ENCODE measurements at places on chromosomes 1 and 21.

DNA sequence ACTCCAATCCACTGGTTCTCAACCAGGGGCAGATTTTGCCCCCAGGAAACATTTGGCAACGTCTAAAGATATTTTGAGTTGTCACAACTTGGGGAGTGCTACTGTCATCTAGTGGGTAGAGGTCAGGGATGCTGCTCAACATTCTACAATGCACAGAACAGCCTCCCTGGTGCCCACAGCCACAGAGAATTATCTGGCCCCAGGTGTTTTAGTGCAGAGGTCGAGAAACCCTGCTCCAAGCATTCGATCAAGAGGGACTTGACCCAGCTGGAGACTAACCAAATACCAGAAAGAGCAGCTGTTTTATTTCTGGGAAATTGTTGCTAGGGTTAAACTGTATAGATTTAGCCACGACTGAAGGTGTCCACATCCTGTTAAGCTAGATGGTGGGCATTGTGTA lies 19.2 kb downstream of the CD247 start:
- DNase-seq, result no peak

GRCh38 chr1:203673550-203674411 lies 47.1 kb downstream of the ATP2B4 start:
- DNase-seq, result peak; percentile 61

- no peak for DNase-seq
These were observed 1.2 kb downstream of the XKR8 start for GRCh38 chr1:27960762-27961645.

DNA sequence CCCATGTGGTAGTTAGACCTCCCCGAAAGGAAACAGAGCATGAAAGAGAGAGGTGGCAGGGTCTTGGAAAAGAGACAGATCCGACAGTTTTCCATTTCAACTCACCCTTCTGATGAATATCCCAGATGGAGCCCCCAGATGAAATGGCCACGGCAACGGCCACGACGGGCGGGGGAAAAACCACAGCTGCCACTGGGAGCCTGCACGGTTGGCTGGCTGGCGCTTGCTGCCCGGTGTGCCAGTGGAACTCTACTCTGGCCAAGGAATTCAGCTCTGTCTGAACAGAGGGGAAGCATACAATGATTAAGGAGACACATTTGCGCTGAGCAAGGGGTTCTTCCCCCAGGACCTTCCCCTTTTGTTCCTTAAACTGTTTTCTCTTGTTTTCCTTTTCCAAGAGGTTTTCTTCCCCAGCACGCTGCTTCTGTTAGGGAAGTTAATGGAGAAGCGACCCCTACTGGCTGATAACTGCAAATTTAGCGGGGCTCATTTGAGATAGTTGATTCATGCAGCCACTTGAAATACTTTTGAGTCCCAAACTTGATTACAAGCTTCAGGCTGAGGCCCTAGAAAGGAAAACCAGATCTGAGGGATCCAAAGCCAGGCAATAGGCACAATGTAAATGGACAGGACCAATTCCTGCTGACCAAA lies 1122.5 kb downstream of the NCAM2 start:
- DNase-seq, result no peak

DNA sequence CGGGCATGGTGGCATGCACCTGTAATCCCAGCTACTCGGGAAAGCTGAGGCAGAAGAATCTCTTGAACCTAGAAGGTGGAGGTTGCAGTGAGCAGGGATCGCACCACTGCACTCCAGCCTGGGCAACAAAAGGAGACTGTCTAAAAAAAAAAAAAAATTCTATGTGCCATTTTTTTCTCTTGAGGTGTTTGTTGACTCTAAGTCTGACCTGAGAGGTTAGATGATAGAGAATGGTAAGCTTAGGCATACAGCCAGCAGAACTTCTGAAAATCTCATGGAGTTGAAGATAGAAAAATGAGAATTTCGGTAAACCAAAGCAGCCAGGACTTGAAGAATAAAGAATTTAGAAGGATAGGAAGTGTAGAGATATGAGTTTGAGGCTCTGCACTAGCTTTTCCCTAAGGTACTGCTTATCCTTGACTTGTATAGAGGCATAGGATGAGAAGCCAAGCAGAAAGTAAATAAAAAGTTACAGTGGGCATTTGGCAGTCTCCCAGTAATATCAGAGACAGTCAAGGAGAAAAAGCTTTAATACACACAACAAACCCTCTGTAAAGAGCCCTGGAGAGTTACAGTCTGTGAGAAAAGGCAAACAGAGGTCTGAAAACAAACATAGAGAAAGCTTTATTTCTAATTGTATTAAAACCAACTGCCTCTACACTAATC lies 24.3 kb downstream of the F13B start:
- no peak for DNase-seq

DNA sequence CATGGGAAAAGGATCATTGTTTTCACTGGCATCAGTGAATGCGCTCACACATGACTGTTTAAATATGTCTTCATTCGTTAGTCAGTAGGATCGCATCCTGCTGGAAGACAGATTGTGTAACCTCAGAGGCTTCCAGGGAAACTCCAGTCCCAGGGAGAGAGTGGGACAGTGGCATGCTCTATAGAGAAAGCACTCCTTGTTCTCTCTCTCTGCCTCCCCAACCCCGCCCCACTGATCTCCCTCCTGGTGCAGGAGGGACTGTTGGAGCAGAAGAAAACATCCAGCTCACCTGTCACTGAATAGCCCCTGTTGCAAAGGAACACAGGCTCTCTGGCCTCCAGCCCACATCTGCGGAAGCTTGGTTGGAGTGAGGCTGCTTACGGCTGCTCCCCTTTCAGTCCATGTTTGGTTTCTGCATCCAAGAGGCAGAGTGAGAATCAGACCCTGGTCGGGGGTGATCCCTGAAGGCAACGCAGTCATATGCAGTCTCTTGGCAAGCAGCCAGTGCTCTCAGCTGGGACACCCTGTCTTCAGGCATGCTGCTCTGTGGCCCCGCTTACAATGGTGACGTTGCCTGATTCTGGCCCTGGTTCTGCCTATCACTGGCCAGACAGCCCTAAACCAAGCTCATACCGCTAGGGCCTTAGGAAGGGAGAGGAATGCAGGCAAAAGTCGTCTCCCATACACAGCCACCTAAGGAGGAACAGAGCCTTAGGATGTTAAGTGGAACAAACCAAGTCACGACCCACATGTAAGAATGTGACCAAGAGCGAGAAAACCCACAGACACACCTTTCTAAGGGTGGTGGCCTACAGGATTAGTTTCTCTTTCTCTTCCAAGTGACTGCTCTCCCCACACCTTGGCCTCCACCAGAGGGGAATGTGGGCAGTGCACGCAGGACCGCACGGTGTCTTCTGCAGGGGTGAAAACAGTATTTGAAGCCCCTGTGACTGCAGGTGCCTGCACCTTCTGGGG lies 39.7 kb downstream of the BACE2 start:
- no peak for DNase-seq

- no peak for DNase-seq
These were observed 2.7 kb downstream of the COL24A1 start for GRCh38 chr1:86153836-86154235.

- DNase-seq, result no peak
These were observed 545.2 kb upstream of the CAMK1G start for GRCh38 chr1:209038316-209038715.

DNA sequence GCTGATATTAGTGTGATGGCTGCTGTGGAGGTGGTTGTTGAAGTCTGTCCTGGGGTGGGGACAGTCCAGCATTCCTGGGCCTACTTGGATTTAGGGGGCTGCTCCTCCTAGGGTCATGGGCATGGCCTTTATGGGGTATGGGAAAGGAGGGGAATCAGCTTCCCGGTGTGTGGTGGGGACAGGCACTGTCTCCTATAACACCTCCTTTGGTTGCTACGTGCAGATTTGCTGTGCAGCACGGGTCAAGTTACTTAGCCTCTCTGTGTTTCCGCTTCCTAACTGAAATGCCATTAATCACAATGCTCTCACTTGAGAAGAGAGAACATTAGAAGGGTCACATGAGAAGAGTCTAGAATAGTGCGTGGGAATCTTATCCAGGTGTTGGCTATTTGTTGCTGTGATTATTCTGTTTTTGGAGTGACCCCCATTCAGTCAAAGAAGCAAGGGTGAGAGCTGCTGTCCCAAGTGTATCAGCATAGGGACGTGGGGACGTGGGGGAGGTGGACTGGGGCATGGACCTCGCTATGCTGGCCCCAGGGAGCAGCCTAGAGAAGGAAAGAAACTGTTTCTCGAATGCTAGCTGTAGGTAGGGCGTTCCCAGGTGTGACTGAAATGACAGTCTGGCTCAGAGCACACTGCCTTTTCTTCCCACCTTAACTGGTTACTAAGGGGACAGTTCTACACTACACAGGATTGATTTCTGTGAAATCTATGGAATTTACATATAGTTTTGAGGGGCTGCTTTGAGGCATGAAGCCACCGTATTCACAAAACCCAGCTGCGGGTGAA lies 19.9 kb downstream of the SOX13 start:
- no peak for DNase-seq

GRCh38 chr1:4984841-4985240 lies 330.4 kb downstream of the AJAP1 start:
- no peak for DNase-seq

DNA sequence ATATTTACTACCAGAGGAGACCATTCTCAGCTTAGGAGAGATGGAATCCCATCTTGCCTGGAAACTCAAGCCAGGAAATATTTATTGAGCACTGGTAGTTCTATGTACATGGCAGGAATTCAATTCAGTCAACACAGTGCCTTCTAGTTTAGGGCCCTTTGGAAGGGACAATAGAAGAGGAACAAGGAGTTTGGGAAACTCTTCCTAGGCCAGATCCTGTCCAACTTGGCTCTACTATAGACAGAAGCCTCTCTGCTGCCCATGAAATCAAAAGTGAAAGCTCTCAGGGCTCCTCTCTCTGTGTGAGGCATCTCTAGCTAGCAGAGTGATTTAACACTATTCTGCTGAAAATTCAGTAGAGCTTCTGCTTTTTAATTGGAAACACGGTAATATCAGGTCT lies 244.6 kb upstream of the MAP1LC3C start:
- no peak for DNase-seq

DNA sequence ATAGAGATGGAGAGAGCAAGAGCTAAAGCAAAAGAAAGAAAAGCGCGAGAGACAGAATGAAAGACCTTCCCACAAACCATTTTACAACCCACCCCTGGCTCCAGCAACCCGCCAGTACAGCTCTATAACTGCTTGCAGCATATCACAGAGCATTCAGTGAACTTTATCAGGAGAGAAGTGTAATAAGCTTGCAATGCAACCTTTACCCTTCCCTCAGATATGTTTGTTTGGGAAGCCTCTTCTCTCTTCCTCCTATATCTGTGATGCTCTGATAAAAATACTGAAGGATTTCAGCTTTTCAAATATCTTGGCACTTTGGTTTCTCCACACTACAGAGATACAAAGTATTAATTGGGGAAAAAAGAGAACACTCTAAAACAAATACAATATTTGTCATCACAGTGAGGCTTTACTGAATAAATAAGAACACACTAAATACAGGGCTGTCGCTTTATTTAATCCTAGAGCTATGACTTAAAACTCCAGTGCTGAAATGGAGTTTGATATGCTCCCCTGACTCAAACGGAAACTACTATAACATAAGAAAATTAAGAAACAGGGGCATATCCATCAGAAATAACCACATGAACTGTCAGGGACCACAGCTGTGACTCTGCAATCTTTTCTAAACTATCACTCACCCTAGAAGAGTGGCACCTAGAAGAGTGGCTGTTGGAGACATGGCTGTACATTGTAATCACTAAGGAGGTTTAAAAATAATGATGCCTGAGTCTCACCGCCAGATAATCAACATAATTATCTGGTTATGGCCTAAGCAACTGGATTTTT lies 6.7 kb downstream of the CRP start:
- no peak for DNase-seq

DNA sequence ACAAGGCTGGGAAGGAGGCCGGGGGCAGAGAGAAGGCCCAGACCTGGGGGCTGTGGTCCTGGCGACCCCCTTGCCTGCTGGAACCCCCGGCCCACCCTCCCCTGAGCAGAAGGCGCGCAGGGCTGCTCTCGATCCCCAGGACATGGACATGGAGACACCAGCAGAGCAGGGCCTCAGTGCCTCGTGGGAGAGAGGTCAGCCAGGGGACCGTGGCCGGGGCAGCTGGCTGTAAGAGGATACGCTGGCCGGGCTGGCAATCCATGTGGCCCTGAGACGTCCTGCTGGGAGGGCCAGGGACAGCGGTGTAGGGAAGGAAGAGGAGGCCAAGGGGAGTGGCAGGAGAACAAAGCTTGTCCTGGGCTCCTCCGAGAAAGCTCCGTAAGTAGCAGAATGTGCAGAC lies 132.2 kb downstream of the CASZ1 start:
- no peak for DNase-seq

GRCh38 chr21:37478794-37479193 lies 112.2 kb downstream of the DYRK1A start:
- DNase-seq, result no peak

- no peak for DNase-seq
These were observed 7.5 kb upstream of the THEM4 start for GRCh38 chr1:151916726-151917370.
